ENCODE measurements at places on chromosomes 7 and 10.
A peak's percentile ranks its signal among the peaks of the same experiment; 100 is the strongest.

- no peak for DNase-seq
Observed at GRCh38 chr10:12027539-12027938, 15.1 kb downstream of the UPF2 start.

DNA sequence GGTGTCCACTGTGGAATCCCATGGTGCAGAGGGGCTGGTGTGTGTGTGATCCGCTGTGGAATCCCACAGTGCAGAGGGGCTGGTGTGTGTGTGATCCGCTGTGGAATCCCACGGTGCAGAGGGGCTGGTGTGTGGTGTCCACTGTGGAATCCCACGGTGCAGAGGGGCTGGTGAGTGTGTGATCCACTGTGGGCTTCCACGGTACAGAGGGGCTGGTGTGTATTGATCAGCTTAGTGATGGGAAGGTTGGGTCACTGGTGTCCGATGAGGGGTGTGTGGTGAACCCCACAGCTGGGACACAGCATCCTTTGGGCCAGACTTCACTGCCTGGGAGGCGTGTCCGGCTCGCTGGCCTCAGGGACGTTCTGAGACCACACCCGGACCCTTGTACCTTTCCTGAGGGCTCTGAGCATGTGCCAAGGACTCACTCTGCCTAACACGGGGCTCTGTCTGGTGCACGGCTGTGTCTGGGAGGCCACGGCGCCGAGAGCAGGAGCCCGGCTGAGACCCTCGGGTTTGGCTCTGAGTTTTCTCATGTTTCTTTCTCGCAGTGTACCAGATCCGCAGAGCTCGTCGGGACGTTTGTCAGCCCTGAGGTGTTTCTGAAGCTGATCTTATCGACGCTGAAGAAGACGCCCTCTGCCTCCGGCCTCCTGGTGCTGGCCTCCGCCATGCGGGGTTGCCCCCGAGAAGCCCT is 29.3 kb upstream of the PRKAR1B start:
- no peak for DNase-seq

DNA sequence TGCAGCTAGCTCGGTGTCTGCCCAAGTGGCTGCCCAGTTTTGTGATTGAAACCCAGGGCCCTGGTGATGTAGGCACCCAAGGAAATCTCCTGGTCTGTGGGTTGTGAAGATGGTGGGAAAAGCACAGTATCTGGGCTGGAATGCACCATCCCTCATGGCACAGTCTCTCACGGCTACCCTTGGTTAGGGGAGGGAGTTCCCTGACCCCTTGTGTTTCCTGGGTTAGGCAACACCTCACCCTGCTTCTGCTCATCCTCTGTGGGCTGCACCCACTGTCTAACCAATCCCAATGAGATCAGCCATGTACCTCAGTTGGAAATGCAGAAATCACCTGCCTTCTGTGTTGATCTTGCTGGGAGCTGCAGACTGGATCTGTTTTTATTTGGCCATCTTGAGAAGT is 27.6 kb downstream of the GIMAP4 start:
- no peak for DNase-seq

DNA sequence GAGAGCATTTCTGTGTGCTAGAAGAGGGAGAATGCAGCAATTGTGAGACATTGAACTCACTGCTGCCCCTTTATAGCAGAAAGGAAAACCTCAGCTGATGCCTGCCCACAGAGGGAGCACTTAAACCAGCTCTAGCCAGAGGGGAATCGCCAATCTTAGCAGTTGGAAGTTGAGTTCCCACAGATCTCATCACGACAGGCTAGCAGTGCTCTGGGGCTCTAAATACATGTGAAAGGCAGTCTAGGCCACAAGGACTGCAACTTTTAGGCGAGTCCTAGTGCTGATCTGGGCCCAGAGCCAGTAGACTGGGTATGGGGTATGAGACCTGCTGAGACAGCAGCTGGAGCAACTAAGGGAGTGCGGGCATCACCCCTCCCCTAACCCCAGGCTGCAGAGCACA is 25.2 kb upstream of the PRR15 start:
- DNase-seq: no peak

DNA sequence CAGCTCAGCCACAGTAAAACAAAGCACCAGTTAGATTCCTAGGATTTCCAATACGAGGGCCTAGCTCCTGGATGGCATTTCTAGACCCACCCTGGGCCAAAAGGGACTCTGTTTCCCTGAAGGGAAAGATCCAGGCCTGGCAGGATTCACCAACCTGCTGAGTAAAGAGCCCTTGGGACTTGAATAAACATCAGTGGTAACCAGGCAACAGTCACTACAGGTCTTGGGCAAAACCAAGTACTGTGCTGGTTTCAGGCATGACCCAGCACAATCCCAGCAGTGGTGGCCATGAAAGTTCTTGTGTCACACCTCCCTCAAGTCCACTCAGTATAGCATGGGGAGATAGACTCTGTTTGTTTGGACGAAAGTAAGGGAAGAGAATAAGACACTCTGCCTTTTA is 31.0 kb upstream of the STARD3NL start:
- DNase-seq: no peak

DNA sequence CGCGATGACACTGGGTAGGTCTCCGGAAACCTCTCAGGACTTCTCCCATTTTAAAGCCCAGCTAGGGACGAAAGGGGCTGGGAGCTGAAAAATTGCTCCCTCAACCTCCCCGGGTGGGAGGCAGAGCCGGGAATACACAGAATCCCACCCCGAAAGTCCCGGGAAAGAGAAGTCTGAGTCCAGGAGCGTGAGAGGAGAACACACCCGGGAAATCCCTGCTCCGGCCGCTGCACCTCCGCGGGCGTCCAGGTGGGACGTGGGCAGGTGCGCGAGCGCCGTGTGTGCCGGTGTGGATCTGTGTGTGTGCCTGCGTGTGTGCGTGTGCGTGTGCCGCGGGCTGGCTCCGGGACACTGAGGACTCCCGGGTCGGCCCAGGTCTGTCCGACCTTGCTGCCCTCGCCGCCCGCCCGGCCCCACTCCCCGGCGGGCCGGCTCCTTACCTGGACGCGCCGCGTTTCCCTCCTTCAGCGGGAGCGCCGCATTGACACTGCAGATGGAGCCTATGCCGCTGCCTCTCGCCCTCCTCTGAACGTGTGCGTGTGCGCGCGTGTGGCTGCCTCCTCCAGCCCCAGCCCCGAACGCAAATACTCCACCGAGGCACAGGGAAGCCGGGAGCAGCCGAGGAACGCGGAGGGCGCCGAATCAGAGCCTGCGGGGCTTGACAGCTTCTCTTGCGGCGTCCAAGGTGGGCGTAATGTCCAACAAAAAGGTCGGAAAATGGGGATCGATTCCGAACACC is at the start of gene PLXNA4:
PLXNA4 (minus strand) TSS at position 489 of the 739 bp plus-strand sequence. CDS start 67,777 bp downstream, outside the sequence.
- DNase-seq: no peak

DNA sequence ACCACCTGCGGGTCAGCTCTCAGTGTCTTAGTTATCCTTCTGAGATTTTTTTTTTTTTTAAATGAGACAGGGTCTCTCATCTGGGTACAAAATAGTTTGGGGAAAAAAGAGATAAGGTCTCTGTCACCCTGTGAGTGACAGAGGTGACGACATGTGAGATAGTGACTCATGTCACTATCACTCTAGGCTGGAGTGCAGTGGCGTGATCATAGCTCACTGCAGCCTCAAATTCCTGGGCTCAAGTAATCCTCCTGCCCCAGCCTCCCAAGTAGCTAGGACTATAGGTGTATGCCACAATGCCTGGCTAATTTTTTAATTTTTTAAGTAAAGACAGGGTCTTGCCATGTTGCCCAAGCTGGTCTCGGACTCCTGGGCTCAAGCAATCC is 10.4 kb downstream of the BLVRA start:
- no peak for DNase-seq

GRCh38 chr10:96857301-96858012 is 25.4 kb downstream of the LCOR start:
- no peak for DNase-seq

GRCh38 chr7:69301253-69301652 is 297.0 kb upstream of the AUTS2 start:
- DNase-seq: no peak

- no peak for DNase-seq
Observed at GRCh38 chr10:78543749-78544362, 510.2 kb downstream of the RPS24 start.

DNA sequence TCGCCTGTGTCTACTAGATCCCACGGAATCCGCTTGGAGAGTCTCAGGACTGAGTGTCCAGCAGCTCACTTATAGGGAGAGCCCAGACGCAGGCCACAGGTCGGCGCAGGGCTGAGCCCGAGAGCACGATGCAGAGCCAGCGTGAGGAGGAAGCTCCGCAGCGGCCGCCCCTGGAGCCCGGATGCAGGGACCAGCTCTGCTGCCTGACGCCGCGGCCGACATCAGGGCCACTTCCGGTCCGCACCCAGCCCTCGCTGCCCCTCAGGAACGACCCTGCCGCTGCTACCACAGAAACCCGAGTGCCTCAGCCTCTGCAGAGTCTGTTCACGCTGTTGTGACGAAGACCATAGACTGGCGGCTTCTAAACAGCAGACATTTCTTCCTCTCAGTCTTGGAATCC is 275.8 kb upstream of the PPP2R2D start:
- DNase-seq: no peak

DNA sequence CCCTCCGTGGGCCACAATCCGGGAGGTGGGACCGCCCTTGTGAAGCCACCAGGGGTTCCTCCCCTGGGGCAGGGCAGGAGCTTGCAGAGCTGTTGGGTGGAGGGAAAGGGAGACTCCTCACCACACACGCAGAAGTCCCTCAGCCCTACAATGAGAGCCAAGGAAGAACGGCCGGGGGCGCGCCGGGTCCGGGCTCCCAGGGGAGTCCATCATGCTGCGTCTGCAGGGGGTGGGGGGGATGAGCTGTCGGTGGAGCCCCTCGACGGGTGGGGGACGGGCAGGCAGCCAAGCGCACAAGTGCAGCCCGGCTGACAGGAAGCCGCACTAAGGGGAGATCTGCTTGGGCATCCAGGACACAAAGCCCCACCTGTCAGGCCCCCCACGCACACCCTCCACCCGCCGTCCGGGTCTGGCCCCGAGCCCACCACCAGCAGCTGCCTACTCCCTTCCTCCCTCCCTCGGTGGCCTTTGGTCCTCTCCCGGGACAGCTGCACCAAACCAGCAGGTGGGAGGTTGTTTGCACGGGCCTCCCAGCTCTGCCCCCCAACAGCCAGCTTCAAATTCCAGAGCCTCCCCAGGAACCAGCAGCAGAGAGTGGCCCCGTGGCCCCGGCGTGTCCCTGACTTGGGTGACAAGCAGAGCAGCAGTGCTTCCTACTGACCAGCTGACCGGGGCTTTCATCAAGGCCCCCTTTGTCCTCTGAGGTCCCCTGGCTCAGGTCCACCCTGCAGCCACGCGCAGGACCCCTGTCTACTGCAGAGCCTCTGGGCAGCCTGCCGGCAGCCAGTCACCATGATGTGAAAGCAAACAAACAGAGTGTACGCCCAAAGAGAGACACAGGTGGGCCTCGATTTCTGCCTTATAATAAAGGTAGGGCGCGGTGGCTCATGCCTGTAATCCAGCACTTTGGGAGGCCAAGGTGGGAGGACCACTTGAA is 50.3 kb downstream of the HIP1 start:
- peak; percentile 9 for DNase-seq

DNA sequence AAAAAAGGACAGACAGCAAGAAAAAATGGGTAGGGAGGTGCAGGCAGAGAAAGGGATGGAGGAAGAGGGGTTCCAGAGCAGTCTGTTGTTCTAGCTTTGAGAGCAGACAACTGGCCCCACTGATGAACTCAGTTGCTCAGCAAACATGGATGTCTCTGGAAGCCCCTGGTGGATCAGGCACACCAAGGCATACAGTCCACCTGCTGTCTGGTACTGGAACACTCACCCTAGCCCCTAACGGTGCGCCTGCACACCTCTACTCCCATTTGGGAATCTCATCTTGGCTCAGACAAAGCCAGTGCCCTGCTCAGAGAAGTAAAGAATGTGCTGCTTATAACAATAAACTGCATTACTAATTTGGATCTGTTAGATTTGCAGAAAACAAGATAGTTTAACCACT is 7.7 kb downstream of the MACROH2A2 start:
- DNase-seq: no peak

DNA sequence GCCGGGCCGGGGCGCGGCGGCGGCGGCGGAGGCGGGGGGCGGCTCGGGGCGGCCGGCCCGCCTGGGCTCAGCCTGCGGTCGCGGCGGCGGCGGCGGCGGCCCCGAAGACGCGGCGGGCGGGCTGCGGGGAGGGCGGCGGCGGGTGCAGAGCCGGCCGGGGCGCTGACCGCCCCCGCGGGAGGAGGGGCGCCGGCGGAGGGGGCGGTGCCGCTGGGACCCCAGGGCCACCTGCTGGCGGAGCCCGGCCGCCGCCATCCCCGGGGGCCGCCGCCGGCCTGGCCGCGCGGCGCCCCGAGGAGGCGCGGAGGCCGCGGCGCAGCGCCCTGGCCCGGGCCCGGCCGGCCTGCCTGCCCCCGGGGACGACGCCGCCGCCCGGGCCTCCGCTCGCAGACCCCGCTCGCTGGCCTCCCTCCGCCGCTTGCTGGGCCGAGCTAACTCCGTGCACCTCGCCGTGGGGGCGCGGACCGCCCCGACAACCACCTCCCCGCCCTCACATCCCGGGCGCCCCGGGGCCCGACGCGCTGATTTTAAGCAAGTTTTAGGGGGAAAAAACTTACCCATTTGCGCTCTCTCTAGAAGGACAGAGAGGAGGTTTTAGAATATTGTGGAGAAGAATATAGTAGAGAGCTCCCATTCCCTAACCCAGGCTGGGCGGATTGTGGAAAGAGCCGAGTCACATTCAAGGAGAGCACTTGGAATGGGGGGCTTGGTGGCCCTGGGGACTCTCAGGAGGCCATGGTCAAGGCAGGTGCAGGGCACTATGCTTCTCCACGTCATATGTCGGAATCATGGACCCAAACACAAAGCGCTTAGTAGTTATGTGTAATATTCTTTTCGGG is at the start of gene BEND7:
BEND7 (minus strand) TSS at position 140 of the 839 bp plus-strand sequence. CDS start 481 bp downstream, outside the sequence.
- DNase-seq: no peak

DNA sequence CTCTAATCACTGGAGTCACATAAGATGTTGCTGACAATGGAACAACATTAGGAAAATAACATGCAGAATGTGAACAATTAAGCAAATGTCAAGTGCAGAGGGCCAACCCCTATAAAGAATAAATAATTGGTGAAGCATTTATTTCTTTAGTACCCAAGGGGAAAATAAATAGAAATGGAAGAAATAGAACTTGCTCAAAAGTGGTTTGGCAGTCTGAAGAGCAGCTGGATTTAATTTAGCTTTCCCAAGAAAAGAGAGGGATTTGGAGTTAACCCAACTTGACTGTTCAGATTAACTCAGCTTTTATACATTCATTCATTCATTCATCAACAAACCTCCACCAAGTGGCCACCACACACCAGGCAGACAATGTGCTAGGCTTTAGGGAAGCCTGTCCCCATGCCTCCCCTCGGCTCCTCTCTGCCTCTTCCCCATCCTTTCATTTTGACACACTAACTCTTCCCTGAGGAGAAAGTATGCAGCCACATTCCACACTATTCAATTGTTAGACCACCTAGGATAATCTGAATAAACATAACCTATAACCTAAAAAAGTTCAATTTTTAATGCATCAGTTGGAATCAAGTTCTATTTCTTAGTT is 295.5 kb downstream of the AHR start:
- DNase-seq: no peak
